ENCODE measurements at places on chromosomes 4 and X.

DNA sequence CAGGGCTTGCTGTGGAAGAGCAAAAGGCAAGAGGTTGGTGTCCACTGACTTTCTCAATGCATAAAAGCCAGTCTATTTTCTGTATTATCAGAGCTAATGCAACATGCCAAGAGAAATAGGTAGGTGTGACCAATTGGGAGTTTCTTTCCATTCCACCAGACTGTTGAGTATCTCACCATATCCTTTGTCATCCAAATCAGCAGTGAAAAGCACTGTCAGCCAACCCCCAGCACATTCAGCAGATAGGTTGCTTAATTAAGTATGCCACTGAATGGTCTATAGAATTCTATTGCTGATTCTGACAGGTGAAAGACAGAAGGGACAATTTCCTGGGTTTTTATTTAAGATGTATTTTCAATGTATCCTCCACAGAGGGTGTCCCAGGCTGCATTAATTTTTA lies 139.8 kb downstream of the HS6ST2 start:
- no peak for DNase-seq

GRCh38 chr4:1896658-1896991 lies 25.4 kb downstream of the NSD2 start:
- DNase-seq, result no peak

DNA sequence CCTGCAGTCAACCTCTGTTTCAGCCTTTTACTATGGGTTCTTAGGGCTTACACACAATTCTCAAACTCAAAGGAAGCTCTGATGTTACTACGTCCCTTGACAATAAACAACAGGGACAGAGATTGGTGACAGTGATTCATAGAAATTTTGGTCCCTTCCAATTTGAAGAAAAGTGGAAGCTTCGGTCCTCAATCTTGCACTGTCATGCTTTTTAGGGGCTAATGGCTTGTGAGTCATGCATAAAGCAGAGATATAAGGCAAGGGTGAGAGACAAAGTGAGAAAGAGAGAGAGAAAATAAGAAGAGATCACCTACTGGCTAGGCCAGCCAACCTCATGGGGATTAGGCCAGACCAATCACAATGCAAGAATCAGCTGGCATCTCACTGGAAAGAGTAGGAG lies 63.2 kb upstream of the STARD8 start:
- DNase-seq, result no peak

DNA sequence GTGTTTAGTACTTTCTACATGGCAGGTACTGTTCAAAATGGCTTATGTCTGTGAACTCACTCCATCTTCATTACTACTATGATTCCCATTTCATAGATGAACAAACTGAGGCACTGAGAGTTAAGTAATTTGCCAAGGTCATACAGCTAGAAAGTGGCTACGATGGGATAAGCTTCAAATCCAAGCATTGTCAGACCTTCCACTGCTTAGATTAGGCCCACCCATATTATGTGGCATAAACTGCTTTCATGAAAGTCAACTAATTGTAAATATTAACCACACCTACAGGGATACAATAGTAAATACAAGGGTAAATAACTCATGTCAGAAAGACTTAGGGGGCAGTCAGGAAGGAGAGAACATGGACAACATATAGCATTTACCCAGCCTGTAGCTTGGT lies 68.8 kb downstream of the SLITRK2 start:
- no peak for DNase-seq

GRCh38 chr4:151184523-151185458 lies 85.4 kb downstream of the RPS3A start:
- DNase-seq, result no peak

DNA sequence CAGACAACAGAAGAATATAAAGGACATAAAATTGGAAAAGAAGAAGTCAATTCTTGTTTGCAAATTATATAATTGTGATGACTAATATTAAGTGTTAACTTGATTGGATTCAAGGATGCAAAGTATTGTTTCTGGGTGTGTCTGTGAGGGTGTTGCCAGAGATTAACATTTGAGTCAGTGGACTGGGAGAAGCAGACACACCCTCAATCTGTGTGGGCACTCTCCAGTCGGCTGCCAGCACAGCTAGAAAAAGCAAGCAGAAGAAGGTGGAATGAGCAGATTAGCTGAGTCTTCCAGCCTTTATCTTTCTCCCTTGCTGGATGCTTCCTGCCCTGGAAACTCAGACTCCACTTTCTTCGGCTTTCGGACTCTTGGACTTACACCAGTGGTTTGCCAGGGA lies 51.7 kb downstream of the UBE2NL start:
- DNase-seq, result no peak

DNA sequence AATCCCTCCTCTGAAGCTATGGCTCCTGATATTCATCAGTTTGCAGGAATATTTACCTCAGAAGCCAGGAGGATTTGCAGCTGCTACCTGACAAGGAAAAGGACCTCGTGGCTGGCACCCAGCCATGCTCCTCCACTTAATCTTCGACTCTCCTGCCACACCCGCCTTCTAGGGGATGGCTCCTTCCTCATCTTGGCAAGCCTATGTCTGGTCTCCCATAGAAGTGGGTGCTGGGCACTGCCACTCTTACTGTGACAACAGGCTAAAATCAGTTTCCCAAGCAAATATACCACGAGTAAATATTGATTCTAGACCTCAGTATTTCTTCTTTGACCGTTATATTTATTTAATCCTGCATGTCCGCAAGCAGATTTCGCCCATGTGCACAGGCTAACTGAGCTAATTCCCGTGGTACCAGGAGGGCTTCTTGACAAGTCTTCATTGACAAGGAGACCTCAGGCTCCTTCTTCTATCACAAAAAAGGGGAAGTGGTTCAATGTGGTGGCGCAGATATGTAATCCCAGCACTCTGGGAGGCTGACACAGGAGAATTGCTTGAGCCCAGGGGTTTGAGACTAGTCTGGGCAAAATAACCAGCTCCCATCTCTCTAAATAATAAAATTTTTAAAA lies 52.6 kb upstream of the DCTD start:
- DNase-seq, result no peak

GRCh38 chrX:119093991-119094735 lies 21.4 kb downstream of the CT47C1 start:
- DNase-seq, result no peak

- DNase-seq, result no peak
Observed at GRCh38 chr4:181897935-181898334, 345.3 kb upstream of the TENM3 start.

DNA sequence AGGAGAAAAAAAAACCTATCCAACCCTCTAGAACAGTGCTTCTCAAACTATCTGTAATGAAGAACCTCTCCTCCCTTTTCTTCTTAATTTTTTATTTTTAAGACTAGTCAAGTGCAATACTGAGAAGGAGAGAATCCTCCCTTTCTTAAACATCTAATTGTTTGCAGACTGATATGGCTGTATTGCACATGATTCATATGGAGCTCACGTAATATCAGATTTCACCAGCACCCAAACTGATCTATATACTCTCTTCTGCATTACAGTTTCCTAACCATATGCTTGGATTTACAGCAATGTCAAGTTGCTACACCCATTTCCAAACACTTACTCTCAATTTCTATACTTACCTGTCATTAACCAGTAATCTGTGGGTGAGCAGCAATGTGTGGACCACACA lies 9.5 kb downstream of the PRMT9 start:
- no peak for DNase-seq

DNA sequence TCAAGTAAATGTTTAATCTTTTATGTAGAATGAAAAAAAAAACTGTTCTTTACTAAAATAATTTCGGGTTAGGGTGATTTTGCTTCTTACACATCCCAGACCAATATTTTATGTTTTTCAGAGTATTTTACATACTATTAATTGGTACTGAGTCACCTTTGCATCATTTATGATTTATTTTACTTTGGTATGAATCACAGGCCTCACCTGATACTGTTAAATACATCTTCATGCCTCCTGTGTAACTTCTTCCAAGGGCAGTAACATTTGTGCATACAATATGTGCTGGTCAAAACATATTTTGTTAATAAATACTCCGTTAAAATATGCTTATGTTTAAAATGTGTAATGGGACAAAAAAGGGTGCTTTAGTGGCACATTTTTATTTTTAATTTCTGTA lies 529.6 kb downstream of the ZNF674 start:
- DNase-seq, result no peak

GRCh38 chrX:15498741-15499140 lies 1.9 kb upstream of the BMX start:
- DNase-seq, result no peak

GRCh38 chr4:8515316-8516060 lies 64.7 kb upstream of the GPR78 start:
- no peak for DNase-seq

DNA sequence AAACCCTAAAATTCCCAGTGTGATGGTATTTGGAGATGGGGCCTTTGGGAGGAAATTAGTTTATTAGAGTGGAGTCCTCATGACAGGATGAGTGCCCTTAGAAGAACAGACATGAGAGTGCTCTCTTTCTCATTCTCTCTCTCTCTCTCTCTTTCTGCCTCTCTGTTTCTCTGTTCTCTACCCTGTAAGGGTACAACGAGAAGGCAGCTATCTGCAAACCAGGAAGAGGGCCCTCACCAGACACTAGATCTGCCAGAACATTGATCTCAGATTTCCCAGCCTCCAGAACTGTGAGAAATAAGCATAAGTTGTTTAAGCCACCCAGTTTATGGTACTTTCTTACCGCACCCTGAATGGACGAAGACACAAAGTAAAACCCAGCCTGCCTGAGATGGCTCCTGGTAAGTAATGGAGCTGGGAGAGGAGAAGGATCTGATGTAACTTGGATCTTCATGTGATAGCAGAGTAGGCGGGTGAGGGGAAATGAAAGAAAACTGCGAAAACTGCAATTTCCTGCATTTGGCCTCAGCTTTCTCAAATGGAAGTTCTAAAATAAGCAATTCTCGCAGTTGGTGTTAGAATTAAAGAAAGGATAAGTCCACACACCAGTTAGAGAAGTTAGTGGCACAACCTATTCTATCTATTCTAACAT lies 8.7 kb upstream of the CDS1 start:
- no peak for DNase-seq

GRCh38 chr4:133157460-133158160 lies 8.5 kb downstream of the PCDH10 start:
- no peak for DNase-seq

GRCh38 chr4:169665046-169665737 lies 44.8 kb downstream of the CLCN3 start:
- no peak for DNase-seq

GRCh38 chrX:75155827-75156525 lies at the start of gene ABCB7:
TSS of gene ABCB7 (minus strand) at chrX:75156283. CDS start at chrX:75156272, 11 bp downstream.
- DNase-seq, result peak; percentile 71

- no peak for DNase-seq
Observed at GRCh38 chr4:41912546-41912945, 22.7 kb upstream of the TMEM33 start.

GRCh38 chr4:2583092-2583491 lies 46.6 kb downstream of the FAM193A start:
- DNase-seq, result no peak

GRCh38 chrX:5632061-5632614 lies 596.5 kb downstream of the NLGN4X start:
- DNase-seq, result no peak

DNA sequence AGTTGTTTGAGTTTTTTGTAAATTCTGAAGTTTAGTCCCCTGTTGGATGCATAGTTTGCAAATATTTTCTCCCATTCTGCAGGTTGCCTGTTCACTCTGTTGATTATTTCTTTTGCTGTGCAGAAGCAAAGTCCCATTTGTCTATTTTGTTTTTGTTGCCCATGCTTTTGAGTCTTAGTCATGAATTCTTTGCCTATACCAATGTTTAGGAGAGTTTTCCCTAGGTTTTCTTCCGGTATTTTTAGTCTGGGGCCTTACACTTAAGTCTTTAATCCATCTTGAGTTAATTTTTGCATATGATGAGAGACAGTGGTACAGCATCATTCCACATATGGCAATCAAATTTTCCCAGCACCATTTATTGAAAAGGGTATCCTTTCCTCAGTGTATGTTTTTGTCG lies 405.8 kb upstream of the RPS6KA3 start:
- DNase-seq, result no peak

GRCh38 chr4:36011381-36011780 lies 232.9 kb downstream of the ARAP2 start:
- no peak for DNase-seq

DNA sequence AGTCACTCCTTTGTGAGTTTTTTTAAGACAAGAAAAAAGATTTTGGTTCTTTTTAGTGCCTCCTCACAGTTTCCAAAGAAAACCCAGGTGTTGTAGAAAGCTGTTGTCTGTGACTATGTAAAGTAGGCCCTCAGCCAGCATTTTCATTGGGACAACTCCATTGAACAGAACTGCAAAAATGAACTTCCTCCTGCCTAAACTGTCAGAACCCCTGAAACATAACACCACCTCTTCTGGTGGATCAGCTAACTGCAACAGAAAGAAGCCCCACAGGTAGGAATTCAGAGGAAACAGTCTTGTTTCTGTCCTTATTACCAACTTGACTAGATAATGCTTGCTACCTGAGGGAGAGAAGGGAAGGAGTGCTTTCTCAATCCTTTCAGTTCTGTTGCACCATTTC lies 3.4 kb upstream of the ATP11C start:
- no peak for DNase-seq

DNA sequence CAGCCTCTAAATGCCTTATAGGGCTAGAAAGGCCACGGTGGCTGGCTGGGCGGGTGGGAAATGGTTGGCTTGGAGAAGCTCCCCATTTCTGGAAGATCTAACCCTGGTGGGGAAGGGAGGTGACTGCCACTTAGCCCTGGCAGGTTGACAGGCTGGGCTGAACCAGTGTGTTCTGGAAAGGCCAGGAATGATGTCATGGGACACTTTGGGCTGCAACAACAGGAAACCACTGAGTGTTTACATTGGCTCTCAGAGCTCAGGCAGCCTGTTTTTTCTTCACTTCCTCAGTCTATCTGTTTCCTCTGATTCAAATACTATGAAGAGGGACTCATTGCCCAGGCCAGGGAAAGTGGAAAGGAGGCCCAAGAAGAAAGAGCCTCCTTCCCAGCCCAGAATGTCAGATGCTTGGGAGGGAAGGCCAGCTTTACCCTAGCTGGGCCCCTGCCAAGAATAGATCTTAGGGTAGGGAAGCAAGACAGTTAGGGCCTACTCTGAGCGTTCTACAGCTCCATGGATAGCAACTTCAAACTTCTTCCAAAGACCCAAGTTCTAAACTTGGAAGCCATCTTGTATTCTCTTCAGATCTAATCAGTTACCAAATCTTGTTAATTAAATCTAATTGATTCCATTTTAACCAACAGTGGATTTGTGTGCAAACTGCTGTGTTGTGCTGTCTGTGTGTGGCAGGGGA lies 65.8 kb upstream of the MSN start:
- no peak for DNase-seq

DNA sequence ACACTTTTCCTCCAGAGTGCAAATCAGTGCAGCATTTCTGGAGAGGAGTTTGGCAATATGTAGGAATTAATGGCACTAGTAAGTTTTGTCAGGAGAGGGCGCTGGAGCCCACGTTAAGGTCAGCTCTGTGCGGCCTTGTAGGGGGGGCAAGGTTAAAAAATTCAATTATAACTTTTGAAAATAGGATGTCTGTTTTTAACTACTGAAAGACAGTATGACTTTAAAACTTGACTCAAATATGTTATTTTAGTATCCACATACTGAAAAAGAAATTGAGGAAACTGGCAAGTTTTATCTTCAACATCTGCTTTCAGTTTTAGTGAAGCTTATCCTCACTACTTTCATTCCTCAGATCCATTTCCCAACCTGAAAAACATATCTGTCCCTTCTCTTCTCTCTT lies 30.9 kb upstream of the HSD17B13 start:
- DNase-seq, result peak; percentile 50
